LHCN-M2 (cell line): ENCODE measurements at places on chromosomes 7 and 10. TPM values are rescaled to one million over a fixed set of nuclear protein-coding genes. Genes with fewer than 3 reads are reported as not detected.

DNA sequence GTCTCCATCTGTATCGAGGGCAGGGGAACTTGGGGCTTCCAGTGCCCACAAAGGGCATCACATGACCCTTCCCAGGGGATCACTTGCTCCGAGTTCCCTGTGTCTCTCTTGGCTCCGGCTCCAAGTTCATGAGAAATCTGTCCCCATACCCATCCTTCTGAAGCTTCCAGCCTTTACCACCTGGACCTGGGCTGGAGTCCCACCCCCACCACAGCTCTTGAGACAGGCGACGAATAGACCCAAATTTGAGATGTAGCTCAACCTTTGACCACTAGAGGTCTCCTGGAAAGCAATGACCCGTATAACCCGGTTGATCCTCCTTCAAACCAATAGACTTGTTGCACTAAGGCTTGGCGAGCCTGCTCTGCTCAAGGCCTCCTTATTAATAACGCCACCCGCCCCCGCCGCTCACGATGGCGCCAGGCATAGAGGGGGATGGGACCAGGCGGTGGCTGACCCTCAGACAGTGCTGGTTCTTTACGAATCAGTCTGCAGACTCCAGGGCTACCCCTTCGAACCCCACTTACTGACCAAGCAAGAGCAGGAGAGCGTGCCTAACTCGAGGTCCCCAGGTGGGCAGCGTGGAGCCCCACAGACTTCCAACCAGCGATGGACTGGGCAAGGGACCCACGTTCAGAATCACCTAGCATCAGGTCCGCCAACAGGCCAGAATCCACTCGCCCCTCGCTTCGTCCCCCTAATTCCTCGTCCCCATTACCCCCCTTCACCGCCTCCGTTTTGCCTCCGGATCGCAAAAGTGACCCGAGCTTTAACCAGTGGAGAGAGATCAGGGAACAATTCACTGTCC is 4.4 kb upstream of the ARID5B start:
- DNase-seq, result peak; percentile 80

DNA sequence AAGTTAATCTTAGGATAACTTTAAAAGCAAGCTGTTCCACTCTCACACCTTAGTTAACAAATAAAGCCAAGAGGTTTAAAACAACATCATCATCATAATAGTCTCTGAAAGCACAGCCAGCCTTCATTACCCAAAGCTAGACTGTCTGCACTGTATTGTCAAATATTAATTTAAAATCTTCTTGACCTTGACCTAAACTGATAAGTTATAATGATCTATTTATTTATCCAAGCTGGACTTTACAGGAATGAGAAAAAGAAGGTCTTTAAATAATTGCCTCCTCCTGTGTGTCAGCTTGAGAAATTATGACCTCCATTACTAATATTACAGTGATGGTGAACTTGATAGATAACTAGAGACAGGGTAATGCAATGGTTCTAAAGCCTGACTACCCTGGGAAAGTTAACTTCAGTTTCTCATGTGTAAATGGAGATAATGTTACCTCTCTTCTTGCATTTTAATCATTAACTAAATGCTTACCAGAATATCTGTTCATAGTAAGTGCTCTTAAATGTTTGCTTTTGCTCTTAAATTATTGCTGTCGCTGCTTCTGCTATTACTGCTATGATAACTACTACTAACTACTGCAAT is 111.0 kb downstream of the KAT6B start:
- DNase-seq, result no peak

DNA sequence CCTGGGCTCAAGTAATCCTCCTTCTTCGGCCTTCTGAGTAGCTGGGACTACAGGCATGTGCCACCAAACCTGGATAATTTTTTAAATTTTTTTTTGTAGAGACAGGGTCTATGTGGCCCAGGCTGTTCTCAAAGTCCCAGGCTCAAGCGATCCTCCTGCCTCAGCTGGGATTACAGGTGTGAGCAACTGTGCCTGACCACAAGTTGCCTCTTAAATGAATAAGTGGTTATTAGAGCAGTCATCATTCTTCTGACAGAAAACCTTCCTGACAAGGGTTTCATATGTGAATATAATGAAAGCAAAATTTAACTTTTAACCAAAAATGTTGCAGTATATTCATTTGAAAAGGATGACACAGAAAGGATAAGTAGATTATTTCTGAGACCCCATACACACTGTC is 532.5 kb downstream of the GRM8 start:
- no peak for DNase-seq

DNA sequence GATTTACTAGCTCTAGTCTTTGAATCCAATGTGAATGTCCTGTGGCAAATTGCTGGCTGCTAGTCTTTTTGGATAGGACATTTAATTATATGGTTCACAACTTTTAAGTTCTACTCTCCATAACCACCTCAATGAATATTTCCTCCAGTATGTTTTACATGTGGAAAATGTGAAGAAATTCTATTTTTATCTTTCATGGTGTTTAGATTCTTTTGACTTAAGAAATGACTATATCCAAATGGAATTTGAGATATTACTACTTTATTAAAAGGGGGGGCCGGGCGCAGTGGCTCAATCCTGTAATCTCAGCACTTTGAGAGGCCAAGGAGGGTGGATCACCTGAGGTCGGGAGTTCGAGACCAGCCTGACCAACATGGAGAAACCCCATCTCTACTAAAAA is 202.0 kb downstream of the ARL4A start:
- DNase-seq, result peak; percentile 43

DNA sequence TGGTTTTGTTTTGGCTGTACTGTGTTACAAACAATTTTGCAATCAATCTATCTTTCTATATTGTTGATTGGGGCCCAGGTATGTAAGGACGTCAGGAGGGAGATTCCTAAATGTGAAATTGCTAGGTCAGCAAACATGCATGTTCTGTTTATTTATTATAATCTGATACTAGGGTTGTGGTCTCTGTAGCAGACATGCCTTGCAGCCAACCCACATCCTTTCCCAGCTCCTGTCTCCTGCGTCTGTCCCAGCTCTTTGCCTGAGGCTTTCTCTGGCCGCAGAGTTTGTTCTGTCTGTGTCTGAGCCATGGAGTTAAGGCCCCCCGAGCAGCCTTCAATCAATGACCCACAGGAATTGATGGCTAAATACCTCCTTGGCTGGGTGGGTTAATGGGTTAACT is 124.0 kb upstream of the ZEB1 start:
- DNase-seq, result no peak

GRCh38 chr7:48041653-48041970 is 6.3 kb downstream of the C7orf57 start:
- DNase-seq, result peak; percentile 54

- DNase-seq, result no peak
Measured at GRCh38 chr7:325811-326210, 35.8 kb downstream of the FOXL3 start.

GRCh38 chr10:74912682-74913081 is 86.3 kb downstream of the KAT6B start:
- DNase-seq, result no peak

GRCh38 chr7:43649755-43650274 is 66.9 kb downstream of the STK17A start:
- no peak for DNase-seq

DNA sequence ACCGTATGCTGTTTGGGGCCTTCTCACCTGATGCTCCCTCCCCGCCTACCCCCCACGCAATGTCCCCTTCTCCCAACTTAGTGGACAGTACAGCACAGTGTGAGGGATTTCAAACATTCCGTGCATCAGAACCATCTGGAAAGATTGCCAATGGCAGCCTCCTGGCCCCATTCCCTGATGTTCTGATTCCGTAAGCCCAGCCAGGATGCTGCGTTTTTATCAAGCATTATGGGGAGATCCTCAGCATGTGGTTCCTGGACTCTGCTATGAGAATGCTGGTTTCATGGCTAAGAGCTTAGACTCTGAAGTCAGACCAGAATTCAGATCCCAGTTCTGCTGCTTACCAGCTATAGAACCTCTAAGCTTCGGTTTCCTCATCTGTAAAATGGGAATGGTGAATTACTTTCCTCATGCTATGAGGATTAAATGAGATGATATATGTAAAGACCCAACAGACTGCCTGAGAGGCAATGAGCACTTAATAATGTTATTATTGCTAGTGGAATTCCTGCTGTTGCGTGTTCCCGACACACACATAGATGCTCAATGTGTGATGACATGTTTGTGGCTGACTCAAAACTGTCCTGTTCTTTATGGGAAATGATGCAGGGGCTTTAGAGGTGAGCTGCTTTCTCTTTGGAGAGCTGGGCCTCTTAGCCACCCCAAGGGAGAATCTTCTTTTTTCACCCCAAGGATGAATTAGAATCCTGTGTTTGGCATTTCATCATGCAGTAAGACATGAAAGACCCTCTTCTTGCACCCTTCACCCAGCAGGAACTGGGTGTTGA is 60.8 kb upstream of the SMNDC1 start:
- no peak for DNase-seq

GRCh38 chr10:48284811-48285210 is 10.3 kb upstream of the FRMPD2 start:
- no peak for DNase-seq

GRCh38 chr7:103521937-103522336 is 75.9 kb upstream of the SLC26A5 start:
- DNase-seq, result no peak

DNA sequence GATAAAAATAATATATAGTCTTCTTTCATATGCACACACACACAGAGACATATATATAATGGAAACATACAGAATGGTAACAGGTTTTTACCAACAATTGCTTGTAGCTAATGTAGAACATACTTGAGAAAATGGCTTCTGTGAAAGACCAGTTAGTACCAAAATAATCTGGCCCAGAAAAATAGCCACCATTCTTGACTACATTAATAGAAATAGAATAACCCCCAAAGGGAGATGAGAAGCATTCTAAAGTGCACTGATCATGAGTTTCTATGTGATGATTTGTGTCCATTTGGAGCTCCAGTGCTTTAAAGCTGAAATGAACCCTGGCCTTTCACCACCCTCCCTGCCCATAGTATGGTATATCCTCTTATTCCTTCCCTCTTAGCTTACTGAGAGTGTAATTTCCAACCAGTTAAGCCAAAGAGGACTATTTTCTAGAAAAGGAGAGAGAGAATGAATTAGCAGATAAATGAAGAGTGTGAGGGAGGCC is 22.9 kb upstream of the IFIT2 start:
- DNase-seq, result peak; percentile 19

DNA sequence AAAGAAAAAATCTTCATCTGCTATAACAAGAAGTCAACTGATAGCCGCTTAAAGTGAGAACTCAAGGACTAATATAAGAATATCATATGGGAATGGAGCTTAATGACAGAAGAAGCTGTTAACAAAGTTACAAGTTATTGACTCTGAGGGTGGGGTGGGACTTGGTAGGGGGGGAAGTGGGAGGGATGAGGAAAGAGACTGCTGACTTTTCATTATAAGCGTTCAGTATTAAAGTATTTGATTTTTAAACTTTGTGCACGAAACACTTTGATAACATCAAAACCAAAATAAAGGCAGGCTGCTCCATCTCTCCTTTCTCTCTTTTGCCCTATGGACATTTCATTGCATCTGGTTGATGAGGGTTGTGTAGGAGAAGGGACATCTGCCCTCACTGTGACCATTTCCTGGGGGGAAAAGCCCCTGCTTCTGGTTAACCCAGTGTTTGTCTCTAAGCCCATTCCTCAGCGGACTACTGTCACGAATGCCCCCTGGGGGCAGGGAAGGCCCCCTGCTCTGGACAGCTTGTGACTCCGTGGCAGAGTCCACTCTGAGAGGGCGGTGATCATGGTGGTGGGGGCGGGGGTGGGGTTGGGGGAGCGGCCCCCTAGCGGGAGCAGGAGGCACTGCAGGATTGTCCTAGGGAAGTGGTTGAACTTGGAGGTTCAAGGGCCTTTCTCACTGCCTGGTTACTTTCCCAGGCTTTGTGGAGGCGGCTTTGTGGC is 17.4 kb downstream of the SLC13A4 start:
- no peak for DNase-seq

- DNase-seq, result no peak
Measured at GRCh38 chr10:112637901-112638300, 190.9 kb downstream of the VTI1A start.

DNA sequence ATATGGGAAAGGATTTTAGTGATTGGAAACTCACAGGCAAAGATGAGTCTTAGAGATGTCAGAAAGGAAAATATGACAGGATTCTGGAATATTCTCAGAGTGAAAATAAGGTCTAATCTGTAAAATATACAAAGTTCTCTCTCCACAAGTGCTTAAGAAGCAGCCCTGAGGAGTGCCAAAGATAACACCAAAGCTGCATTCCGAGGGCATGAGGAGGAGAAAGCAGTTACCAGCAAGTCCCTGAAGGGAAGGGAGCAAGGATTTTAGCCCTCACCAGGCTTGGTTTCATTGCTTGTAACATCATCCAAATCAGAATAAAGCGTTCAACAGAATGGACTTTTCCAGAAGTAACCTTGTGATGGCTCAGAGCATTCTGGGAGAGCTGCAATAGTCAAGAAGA is 31.4 kb upstream of the DLX6 start:
- peak; percentile 79 for DNase-seq

- DNase-seq, result no peak
Measured at GRCh38 chr10:43687373-43687772, 38.7 kb upstream of the ZNF32 start.

GRCh38 chr7:158101821-158102450 is 485.7 kb downstream of the PTPRN2 start:
- DNase-seq, result no peak

DNA sequence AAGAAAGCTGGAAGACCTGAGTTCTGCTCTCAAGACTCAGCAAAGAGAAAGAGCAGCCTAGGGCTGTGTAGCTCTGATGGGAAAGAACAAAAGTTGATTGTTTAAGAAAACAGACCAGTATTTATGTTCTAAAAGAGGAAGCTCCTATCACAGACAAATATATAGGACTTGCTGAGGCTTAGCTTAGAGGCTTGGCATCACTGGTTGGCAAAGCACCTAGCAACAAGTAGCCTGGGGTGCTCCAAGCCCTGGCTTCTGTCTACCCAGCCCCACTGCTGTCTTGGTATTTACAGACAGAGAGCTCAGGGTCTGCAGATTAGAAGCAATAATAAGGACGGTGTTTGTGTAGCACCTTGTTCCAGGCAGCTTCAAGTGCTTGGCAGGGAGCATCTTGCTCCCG is 36.9 kb upstream of the CCDC3 start:
- DNase-seq, result no peak

- DNase-seq, result peak; percentile 37
Measured at GRCh38 chr7:46847126-46847525, 734.8 kb downstream of the TNS3 start.

- no peak for DNase-seq
Measured at GRCh38 chr10:78319841-78320240, 286.2 kb downstream of the RPS24 start.

DNA sequence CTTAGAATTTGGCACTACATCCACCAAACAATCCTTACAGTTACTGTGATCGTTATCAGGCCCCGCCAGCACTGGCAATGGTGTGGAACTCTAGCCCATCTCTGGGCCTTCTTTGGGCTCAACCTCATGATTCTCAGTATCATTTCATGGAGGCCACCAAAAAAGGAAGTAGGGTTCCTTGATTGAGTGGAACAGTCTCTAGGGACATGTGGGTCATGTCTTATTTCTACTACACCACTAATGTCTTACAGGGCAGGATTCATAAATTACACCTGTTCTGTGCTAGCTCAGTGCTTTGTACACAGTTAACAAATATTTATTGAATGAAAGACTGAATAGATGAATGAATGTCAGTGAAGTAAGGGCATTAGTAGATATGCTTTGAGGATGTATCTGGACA is 53.9 kb downstream of the AP3M1 start:
- no peak for DNase-seq

GRCh38 chr10:80452069-80452468 is 2.0 kb upstream of the TSPAN14 start:
- DNase-seq, result no peak

The GNA12 gene
- total RNA-seq, result 15.1 and 20.6 TPM in 2 replicates

The NT5C3A gene
- total RNA-seq, result 35.9 and 40.1 TPM in 2 replicates

The TFR2 gene
- 1.3 TPM in 2 replicates for total RNA-seq

The MRC1 gene
- total RNA-seq, result not detected in 2 replicates

The FAM25A gene
- not detected in 2 replicates for total RNA-seq

The LIPM gene
- not detected in 2 replicates for total RNA-seq

The MSMB gene
- not detected in 2 replicates for total RNA-seq
